Activated CD8-positive, alpha-beta memory T cell treated with anti-CD3 and anti-CD28 coated beads for 1 hour (primary cell): ENCODE measurements at places on chromosomes 1 and 21.
A peak's percentile ranks its signal among the peaks of the same experiment; 100 is the strongest.

- no peak for DNase-seq
Measured at GRCh38 chr1:183039985-183040447, 16.8 kb downstream of the LAMC1 start.

- DNase-seq, result peak; percentile 53
Measured at GRCh38 chr1:27332536-27333281, 9.1 kb upstream of the SYTL1 start.

GRCh38 chr1:163610486-163610885, 288.7 kb downstream of the NUF2 start:
- DNase-seq, result no peak

- DNase-seq, result no peak
Measured at GRCh38 chr1:172154551-172154950, 265.9 kb upstream of the C1orf105 start.

GRCh38 chr1:166977951-166978350, 2.6 kb upstream of the ILDR2 start:
- no peak for DNase-seq

DNA sequence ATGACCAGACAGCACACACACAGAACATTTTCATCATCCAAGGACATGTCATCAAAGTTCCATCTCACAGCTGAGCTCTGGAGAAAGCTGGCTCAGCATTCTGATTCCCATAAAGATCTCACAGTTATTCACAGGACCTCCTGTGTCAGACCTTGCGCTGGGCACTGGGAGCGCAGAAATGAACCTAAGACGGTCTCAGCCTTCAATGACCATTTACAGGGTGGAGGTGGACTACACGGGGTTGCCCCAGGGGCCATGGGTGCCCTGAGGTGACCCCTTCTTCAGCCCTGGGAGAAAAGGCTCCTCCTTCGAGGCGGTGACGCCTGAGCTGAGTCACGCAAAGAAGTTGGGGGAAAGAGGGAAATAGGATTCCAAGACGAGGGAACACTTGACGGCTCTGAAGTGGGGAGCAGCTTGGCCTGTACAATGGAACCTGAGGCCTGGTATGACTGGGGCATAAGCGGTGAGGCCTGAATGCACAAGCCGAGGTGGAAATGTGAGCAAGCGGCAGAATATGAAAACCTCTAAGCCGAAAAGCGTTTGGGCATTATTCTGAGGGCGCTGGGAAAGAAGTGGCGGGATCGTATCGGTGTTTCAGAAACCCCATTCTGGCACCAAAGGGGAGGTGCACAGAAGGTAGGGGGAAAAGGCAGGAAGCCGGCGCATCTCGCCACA, 797 bp downstream of the CC2D1B start:
- no peak for DNase-seq

GRCh38 chr1:114079596-114080190, 74.0 kb downstream of the SYT6 start:
- DNase-seq, result no peak

GRCh38 chr21:42455196-42455595, 40.8 kb downstream of the RSPH1 start:
- no peak for DNase-seq

- no peak for DNase-seq
Measured at GRCh38 chr1:180002437-180002836, 47.8 kb downstream of the CEP350 start.

DNA sequence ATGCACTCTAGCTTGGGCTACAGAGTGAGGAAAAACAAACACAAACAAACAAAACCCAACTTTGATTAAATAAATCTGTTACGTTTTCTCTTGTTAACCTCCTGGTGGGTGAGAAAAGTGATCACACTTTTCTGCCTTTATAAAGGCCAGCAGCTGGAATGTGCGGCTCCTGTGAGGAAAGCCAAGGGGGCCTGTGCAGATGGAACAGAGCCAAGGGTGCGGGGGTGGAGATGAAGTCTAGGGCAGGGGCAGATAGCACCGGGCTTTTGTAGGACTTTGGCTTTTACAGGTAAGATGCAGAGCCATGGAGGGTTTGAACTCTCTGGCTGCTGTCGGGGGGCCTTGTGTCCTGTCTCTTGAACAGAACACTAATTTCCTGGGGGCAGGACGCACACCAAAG, 40.7 kb upstream of the GPR37L1 start:
- no peak for DNase-seq

DNA sequence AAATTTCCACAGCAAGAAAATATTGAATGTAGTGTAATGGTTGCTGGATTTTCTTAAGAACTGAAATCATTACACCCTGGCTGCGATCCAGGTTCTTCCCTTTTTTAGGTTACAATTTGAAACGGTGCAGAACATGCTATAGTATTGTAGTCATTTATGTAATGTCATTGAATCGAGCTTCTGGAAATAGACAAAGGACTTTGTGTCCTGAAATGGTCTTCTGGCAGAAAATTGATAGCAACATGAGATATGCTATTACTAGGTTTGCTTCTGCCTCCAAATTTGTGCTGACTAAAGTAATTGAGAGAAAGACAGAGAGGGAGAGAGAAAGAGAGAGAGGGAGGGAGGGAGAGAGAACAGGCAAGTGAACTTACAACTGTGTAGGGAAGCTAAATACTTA, 146.2 kb upstream of the NFIA start:
- no peak for DNase-seq

- DNase-seq, result no peak
Measured at GRCh38 chr21:42022091-42022430, 11.9 kb upstream of the ZBTB21 start.

- no peak for DNase-seq
Measured at GRCh38 chr21:39083377-39084008, 99.8 kb downstream of the PSMG1 start.

- no peak for DNase-seq
Measured at GRCh38 chr1:209038316-209038715, 545.2 kb upstream of the CAMK1G start.

DNA sequence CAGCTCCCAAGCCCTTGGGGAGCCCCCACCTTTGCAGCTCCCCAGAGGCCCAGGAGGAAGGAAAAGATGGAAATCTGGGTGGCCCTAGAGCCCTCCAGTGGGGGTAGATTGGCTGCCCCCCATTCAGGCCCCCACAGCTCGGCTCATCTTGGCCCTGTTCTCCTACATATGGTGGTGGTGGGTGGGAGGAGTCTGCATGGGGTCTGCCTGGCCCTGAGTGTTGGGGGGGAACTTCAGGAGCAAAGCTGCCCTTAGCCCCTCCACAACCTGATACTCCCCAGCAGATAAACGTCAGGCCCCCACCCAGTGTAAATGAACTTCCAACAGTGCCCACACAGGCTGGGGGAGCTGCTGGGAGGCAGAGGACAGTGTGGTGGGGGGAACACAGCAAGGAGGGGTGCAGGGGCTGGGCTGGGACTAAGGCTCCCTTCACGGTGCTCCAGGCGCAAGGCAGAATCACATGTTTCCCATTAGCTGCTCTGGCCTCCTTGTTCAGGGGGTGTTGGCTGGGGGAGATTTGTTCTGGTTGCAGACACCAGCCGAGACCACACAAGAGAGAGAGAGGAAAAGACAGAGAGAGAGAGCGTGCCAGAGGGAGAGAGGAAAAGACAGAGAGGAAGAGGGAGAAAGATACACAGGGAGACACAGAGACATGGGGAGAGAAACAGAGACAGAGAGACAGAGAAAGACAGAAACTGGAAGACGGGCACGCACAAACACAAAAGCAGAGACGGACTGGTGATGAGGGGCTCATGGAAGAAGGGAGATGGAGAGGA, 42.6 kb downstream of the AHDC1 start:
- no peak for DNase-seq

GRCh38 chr1:216178281-216178680, 245.0 kb downstream of the USH2A start:
- DNase-seq, result no peak

- no peak for DNase-seq
Measured at GRCh38 chr1:167582722-167583121, 29.2 kb upstream of the CREG1 start.

DNA sequence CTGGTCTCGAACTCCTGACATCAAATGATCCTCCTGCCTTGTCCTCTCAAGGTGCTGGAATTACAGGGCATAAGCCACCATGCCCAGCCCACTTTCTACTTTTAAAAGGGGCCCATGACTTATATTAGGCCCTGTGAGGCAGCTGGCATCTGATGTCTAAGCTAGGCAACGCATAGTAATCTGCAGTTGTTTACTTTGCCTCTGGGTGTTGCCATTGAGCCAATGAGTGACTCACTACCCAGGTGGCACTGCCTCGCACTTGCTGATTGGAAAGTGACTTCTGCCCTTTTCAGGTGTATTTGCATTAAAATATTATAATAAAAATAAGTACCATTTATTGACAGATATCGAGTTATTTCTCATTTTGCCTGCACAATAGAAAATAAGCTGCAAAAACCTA, 84.9 kb downstream of the KIF14 start:
- DNase-seq, result no peak

DNA sequence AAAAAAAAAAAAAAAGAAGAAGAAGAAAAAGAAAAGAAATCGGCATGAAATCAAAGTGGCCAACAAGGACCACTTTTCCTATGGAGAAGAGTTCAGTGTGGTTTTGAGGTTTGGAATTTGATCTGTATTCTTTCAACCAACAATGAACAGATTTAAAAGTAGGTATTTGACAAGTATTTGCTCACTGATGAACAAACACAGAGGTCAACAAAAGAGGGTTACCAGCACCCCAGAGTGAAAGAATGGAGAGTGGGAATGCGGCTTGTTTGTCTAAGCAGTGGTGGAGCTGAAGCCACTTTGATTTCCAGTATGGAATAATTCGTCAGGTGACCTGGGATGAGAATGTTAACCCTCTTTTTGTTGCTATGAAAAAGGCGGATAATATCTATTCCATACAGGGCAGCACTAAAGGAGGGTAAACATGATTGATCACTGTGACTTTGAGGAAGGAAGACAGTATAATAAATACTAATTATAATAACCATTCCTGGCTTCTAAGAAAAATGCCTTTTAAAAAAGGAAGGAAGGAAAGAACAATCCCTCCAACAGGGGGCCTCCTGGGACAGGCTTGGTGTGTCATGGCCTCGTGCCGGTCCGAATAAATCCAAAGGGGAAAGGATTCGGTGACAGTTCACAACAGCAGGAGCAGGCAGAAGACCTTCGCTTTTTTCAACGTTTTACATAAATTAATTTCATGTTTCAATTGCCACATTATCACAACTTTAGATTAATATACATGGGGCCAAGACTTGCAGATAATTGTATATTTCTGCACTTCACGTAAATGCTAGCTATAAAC, 37.2 kb upstream of the SIM2 start:
- no peak for DNase-seq

GRCh38 chr1:7263021-7263960, 478.0 kb downstream of the CAMTA1 start:
- DNase-seq, result no peak

DNA sequence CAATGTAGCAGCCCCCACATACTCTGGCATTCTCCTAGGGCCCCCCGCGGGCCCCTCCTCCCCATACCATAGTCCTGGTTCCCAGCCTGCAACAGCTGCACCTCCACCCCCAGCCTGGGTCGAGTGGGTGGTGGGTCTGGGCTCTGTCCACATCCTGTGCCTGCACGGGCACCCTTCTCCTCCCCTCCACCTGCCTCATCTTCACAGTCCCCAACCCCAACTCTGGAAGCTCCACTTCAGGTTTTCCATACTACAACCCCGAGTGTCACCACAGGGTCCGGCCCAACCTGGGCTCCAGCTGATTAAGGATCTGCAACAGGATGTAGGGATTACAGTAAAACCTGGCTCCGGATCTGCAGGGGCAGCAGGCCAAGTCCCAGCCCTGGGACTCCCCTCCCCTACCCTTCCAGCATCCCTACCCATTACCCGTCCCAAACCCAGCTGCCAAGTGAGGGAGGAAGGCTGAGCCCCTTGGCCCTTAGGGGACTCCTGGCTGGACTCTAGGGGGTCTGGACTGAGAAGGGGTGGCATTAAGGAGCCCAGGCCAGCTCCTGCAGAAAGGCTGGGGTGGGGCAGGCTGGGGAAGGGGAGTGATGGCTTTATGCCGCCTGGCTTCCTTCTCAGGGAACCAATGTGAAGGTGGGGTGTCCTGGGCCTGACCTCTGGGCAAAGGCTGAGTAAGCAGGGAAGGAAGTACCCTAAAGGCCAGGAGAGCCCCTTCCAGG, 116.8 kb downstream of the CASZ1 start:
- no peak for DNase-seq

GRCh38 chr1:29425631-29426030, 189.3 kb downstream of the PTPRU start:
- DNase-seq, result no peak

- DNase-seq, result no peak
Measured at GRCh38 chr1:46289976-46290375, 13.4 kb downstream of the LRRC41 start.

- no peak for DNase-seq
Measured at GRCh38 chr1:111593403-111594305, 25.9 kb upstream of the RAP1A start.

DNA sequence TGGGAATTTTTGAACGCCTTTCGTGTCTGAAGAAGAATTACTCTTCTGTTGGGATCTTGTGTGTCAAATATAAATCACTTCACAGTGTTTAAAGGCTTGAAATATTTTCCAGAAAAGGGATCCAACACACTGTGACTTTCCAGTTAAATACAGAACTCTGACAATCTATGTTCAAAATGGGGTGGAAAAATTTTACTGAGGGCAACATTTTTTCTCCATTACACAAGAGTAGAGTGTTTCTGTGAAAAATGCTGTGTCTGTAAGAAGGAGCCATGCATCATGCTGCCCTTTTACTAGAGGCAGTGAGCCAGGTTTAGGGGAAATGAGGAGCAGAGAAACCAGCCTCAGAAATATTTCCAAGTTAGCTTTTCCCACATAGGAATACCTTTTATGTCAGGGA, 86.5 kb downstream of the VPS13D start:
- no peak for DNase-seq

DNA sequence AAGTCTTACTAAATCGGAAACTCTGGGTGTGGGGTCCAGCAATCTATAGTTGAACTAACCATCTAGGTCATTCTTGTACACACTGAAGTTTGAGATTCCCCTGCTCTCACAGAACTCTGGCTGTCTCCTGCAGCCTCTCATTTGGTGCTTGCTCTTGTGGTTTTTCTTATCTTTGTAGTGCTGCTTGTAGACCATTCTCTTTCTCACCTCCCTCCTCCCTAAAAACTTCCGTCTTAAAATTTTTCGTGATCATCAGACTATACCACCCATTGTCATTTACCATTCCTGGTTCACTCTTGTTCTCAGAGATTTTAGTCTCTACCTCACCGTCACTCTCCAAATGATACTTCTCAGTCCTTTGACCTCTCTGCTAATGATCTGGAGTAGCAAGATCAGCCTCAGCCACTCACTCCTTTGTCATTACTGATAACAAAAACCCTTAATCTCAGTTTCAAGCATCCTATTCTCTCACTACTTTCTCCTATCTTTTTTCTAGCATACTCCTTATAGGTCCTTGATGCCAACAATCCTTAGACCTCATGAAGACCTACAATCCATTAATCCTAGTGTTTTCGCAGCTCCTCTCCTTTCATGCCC, 13.0 kb upstream of the EPHX4 start:
- no peak for DNase-seq

GRCh38 chr1:170931650-170932049, 3.7 kb upstream of the MROH9 start:
- DNase-seq, result no peak

DNA sequence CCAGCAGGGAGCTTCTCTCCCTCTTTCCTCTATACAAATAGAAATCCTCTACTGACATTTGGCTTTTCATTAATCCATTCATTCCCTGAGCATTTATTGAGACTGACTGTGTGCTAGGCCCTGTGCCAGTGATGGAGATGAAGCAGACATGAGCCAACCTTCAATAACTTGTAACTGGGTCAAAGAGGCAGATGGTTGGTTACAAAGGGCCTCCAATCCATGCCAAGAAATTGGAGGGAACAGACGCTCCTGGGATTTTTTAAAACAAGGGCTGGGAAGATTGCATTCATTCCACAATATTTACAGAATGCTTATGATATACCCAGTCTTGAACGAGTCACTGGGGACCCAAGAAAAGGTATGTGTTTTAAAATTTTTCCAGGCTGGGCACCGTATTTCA, 6.2 kb downstream of the HPCAL4 start:
- no peak for DNase-seq
